ENCODE measurements at places on chromosomes 1 and 21.

- no peak for DNase-seq
Measured at GRCh38 chr1:13941315-13941714, 241.3 kb downstream of the PRDM2 start.

DNA sequence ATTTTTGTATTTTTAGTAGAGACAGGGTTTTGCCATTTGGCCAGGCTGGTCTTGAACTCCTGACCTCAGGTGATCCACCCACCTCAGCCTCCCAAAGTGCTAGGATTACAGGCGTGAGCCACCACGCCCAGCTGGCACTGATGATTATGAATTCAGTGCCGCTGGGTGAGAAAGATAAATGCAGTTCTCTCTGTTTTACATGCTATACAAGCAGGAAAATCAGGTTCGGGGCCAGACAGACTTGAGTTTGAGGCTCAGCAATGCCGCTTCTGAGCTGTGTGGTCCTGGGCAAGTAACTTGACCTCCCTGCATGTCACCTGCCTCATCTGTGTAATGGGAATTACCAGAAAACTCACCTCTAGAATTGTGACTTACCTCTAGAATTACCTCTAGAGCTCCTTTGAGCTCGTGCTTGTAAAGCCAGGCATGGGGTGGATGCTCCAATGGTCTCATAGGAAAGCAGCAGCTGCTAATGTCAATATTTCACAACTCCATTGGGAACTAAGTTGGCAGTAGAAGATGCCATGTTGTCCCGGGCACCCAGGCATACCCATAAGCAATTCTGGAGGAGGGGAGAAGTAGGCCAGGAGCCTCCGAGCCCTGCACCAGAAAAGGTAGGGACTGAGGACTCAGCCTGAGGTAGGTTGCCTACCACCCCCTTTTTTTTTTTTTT lies 119.8 kb upstream of the SLC25A33 start:
- no peak for DNase-seq

GRCh38 chr1:110283677-110284076 lies 55.5 kb upstream of the RBM15 start:
- no peak for DNase-seq

- no peak for DNase-seq
Measured at GRCh38 chr1:230110971-230111370, 43.9 kb downstream of the GALNT2 start.

- DNase-seq = peak; percentile 12
Measured at GRCh38 chr1:17857996-17858395, 102.9 kb downstream of the ACTL8 start.

GRCh38 chr1:4600615-4601460 lies 53.6 kb upstream of the AJAP1 start:
- DNase-seq = no peak
